HAP-1 (cell line): ENCODE measurements at places on chromosomes 12 and 14.

GRCh38 chr14:74545386-74545785 is 51.8 kb downstream of the ISCA2 start:
- DNase-seq: no peak

DNA sequence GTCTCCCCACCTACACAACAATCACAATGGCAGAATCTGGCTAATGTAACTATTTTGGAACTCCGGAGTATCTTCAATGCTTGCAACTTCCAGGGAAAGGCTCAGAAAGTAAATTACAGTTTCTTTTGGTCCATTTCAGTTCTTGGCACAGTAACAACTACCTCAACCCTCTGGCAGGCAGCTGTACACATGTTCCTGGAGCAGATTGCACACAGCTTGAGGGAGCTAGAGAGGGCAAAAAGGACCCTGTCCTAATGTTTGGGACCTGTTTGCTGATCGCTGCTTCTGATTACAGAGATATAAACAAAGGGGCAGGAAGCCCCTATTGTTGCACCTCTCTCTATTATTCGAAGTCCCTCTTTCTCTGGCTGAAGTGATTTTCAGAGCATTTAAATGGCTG is 35.2 kb upstream of the SLC38A1 start:
- DNase-seq: no peak

- no peak for DNase-seq
Measured at GRCh38 chr14:105884808-105885281, 358.5 kb downstream of the TMEM121 start.

- no peak for DNase-seq
Measured at GRCh38 chr14:99757331-99758070, 35.7 kb upstream of the EML1 start.

GRCh38 chr12:57902478-57902969 is 38.8 kb upstream of the ATP23 start:
- no peak for DNase-seq

GRCh38 chr12:5868625-5869295 is 76.3 kb downstream of the ANO2 start:
- DNase-seq: no peak

DNA sequence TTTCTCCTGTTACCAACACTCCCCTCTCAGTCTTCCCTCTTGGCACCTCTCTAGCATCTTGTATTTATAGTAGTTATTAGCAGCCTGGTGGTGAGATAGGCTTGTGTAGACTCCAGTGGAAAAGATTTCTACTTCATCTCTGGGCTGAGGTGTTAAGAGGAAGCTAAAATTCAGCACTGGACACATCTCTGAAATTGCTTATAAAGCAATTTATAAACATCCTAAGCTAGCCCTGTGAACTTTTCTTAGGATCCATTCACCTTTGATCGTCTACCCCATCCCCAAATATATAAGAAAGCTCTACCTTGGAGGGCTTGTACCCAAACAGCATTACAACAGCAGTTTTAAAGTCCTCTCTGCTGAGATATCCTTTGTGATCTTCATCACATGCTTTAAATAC is 928 bp downstream of the EFCAB11 start:
- no peak for DNase-seq
